T1000 (cell line): ENCODE measurements at places on chromosomes 1 and 21.

- DNase-seq, result no peak
These were observed 20.0 kb upstream of the ANGPTL7 start for GRCh38 chr1:11169202-11169601.

- no peak for DNase-seq
These were observed 86.9 kb upstream of the KCNE2 start for GRCh38 chr21:34276711-34277425.

- DNase-seq, result no peak
These were observed 302.9 kb upstream of the SPAG17 start for GRCh38 chr1:118487932-118488331.

DNA sequence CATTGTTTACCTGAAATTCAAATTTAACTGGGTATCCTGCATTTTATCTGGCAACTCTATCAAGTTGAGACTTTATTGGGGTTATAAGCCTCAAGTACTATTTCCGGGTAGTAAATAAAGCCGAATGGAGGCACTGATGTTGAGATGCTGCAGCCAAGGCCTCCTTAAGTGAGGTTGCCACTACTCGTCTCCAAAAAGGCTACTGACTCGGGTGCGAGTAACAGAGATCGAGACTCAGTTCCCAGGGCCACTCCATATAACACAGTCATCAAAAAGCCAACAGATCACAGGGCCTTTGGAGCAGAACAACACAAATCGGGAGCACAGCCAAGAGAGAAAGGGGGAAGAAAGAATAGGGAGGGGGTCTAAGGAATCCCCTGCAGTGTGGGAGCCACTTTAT lies 524 bp downstream of the COPA start:
- no peak for DNase-seq

GRCh38 chr1:17520041-17520440 lies 19.5 kb upstream of the ARHGEF10L start:
- DNase-seq, result no peak

DNA sequence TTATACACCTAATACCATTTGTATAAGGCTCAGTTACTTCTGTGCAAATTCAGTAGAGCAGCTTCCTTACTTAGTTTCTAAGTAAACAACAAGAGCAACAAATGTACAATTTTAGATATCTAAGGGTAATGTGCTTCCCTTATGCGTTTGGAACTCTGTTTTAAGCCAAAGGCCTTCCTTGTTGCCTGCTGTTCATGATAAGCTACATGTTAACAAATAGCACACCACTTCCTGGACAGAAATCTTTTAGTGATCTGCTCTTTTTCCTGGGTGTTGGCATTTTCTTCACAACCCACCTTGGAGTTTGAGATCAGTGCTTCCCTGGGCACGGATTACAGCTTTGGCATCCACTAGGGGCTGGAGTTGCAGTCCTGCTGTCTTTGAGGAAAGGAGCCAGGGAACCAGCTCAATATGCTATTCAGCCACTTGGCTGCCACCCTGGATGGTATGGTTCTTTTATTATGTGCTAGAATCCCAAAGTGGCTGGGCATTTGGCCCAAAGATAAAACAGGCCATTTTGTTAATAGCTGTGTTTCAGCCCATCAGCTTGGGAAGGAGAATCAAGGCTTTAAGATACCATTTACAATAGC lies 55.6 kb upstream of the ADAR start:
- DNase-seq, result no peak

- no peak for DNase-seq
These were observed 372.8 kb upstream of the PKN2 start for GRCh38 chr1:88311265-88311664.

DNA sequence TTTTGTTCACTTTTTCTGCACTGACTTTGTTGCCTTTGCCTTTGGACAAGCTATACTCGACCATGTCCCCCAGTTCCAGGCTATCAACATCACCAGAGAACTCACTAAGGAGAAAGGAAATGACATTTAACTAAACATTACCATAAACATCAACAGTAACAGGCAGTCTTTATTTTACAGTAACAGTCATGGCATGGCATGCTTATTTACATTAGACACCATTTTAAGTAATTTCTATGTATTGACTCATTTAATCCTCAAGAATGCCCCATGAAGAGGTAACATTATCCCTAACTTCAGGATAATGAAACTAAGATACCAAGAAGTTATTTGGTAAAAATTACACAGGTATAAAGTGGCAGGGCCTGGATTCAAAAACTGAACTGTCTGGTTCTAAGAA lies 8.7 kb upstream of the NRAS start:
- no peak for DNase-seq

- no peak for DNase-seq
These were observed 37.4 kb downstream of the RHOU start for GRCh38 chr1:228772516-228773212.

DNA sequence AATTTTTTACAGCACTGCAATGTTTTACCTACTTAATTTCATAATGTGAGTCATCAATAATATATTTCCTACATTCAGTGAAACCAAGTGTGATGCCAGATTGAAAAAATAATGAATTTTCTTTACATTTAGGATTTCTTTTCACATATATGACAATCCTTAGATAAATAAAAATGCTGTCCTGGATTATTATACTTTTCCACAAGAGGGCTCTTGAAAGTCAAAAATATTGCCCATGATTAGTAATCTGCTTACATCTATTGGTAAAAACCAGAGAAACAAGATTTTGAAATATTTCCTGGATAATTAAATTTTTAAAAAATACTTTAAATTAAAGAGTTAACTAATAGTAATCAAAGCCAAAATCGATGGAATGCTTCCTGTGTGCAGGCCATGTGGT lies 86.8 kb upstream of the PLPPR4 start:
- no peak for DNase-seq

DNA sequence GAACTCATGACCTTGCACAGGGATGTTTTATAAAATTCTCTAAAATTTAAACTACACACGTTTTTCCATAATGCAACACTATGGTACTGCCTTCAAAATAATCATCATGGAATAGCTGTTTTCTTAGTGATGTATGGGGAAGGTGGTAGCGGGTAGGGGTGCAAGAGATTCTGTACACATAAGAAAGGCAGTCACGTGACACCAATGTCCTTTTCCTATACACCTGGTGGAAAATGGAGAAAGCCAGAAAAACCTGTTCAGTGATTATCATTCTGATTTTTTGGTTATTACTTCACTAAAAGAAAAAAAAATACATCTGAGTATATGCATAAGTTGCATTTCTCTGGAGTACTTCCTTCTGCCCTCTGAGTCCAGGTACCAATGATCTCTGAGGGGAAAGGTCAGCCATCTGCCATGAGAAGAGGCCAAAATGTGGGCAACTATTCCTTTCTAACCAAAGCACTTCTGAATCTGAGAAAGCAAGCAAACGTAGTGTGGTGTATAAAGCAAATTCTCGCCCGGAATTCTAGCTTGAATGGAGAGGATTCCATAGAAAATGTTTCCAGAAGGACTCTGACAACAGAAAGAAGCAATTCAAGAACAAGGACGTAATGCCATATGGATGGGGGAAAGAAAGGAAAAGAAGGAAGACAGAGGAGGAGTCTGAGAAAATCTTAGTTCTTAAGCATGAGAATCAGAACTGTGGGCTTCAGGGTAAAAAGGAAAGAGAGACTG lies 137.3 kb downstream of the RERE start:
- DNase-seq, result no peak

DNA sequence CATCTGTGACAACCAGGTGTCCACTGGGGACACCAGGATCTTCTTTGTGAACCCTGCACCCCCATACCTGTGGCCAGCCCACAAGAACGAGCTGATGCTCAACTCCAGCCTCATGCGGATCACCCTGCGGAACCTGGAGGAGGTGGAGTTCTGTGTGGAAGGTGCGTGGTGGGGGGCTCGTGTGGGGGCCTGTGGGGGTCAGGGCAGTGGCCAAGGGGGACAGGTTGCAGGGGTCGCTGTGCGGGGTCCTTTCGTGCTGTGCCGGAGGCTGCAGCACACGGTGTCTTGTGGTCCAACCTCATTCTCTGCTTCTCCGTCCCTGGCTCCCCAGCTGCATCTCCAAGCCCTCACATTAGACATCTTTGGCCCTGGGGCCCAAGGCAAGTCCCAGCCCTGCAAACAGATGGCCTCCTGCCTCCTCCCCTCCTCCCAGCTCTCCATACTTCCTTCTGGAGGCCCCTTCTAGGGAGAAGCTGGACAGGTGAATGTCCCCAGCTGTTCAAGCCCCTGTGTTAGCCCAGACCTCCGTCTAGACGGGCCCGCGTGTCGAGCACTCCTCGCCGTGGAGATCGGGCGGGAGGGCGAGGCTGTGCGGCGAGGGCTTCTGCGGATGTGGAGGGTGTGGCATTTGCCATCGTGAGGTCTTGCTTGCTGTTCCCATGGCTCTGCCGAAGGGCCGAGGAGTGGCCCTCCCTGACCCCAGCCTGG lies 2.5 kb downstream of the AGRN start:
- no peak for DNase-seq

DNA sequence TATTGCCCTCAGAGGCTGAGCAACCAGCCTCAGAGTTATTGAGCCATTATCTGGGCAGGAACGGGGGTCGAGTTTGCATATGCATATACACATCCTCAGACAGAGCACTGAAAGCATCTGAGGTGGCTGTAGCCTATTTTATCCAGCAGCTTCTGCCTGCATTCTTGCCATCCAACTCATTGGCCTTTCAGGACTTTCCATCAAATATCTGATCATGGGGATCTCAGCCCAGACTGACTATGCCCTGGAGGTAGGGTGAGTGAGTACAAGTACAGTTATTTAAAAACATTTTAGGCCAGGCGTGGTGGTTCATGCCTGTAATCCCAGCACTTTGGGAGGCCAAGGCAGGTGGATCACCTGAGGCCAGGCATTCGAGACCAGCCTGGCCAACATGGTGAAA lies 1.8 kb upstream of the MTF1 start:
- DNase-seq, result no peak

DNA sequence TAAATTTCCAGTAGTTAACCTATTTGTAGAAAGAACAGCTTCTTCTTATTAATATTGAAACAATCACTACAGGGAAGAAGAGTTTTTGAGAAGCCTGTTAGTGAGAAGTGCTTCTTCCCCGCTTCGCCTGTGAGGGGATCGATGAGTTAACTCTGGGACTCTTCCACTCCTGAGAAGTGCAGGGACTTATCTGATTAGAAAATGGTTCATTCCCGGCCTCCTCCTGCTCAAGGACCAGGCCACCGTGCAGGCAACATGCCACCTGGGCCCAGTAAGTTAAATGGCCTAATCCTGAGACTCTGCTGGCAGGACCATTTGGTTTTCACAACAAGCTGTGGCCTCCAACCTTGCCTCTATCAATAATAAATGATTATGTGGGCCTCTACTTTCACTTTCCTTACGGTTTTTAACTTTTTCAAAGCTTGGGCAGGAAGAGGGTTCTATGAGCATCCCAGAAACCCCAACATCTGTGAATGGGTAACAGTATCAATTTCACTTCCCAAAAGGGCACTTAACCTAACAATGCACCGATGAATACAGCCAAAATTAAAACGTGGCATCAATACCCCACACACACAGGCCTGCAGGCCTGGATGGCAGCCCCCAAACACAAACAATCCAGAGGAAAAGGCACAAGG lies 33.1 kb downstream of the SIPA1L2 start:
- DNase-seq, result no peak

DNA sequence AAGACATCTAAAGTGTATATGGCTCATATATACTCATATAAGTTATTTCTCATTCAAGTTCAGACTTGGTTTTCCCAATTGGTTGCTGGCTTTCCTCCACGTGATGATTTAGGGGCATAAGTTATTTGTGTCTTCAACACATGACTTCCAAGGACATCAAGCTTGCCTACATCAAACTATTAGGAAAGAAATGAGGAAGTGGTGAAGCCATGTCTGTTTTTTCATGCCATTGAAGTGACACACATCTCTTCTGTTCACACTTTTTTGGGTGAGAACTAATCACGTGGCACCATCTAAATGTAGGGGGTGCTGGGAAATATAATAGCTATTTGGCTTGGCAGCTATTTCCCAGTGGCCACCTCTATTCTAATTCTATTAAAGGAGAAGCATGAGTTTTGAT lies 282.1 kb downstream of the OMA1 start:
- no peak for DNase-seq

- no peak for DNase-seq
These were observed 7.3 kb downstream of the RNU5D-1 start for GRCh38 chr1:44723496-44724295.

GRCh38 chr1:10291705-10292104 lies 81.3 kb downstream of the KIF1B start:
- no peak for DNase-seq

GRCh38 chr1:38097284-38097898 lies 50.8 kb upstream of the POU3F1 start:
- no peak for DNase-seq

- peak; percentile 4 for DNase-seq
These were observed 89.6 kb downstream of the PKN2 start for GRCh38 chr1:88773540-88774150.

DNA sequence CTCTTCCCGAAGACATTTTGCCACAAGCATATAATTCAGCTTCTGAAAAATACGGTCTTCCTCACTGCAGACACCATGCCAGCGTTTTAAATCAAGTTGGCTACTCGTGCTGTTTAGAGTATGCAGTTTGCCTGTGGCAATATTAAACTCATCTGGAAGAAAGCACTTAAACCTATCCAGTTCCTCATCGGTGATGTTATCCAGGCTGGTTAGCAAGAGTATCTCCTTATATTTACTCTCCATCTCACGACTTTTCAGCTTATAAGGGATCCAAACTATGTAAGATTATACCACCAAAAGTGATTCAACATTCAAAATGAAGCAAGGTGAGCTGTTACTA lies 9.7 kb upstream of the IFI16 start:
- no peak for DNase-seq
